ENCODE measurements at places on chromosomes 3 and 15.

DNA sequence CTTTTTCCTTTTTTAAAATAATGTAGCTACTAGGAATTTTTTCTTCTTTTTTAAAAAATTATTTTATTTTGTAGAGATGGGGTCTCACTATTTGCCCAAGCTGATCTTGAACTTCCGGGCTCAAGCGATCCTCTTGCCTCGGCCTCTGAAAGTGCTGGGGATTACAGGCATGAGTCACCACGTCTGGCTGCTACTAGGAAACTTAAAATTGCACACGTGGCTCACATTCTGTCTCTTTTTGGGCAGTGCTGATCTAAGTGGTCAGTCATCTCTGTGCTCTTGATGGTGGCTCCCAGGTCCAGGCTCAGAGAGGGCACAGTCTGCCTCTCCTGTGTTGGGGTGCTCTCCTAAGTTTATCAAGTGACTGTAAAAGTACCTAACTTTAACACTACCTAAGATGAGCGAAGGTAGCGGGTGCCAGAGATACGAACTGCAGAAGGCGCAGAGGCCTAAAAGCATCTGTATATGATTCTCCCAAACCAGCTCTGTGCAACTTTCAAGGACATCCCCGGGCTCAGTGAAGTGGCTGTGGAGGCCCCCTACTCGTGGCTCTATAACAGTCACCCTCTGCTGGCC lies 52.9 kb upstream of the SEC13 start:
- DNase-seq = no peak

- no peak for DNase-seq
These were observed 137.3 kb downstream of the MECOM start for GRCh38 chr3:169526246-169526645.

GRCh38 chr3:95711789-95712188 lies 1102.6 kb upstream of the EPHA6 start:
- DNase-seq = no peak

DNA sequence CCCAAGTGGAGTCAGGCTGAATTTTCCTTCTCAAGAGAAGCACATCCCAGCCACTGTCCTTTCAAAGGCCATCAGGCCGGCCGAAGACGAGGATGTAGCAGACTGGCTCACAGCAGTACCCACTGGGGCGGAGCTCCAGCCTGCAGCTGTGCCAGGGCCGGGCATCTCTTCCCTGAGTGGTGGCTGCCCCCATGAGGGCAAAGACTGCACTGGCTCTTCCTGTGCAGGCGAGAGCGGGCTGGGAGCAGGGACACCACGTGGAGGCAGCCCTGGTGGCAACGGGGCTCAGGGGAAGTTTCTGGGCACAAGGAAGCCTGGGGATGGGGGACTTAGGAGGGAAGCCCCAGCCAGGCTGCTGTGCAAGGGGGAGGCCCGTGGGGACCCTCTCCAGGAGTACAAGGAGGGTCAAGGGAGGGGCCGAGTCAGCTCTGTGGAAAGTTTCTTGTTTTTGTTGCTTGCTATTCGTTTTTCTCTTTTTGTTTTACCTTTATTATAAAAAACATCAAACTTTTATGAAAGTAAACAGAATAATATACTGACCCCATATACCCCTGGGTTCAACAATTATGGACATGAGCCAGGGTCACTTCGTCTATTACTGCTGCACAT lies 66.1 kb downstream of the RPN1 start:
- peak; percentile 62 for DNase-seq

- no peak for DNase-seq
These were observed 2.9 kb downstream of the RAB43 start for GRCh38 chr3:129118745-129119144.

DNA sequence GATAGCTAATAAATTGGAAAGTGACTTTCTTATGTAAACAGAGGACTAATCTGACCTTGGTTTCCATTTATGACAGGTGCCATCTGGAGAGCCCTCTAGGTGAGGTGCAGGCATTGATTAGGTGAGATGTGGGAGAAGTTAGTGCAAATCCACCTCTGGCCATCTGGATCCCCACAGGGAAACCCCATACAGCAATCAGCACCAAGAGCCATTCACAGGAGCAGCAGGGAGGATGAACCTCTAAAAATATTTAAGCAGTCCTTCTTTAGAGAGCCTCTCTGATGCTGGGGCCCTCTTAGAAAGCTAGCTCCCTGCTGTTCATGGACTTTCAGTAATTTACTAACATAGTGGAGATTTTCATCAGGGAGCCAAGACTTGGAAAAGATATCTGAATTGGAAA lies 69.3 kb downstream of the CLSTN2 start:
- no peak for DNase-seq

GRCh38 chr15:99324082-99324620 lies 72.9 kb downstream of the LRRC28 start:
- DNase-seq = no peak

DNA sequence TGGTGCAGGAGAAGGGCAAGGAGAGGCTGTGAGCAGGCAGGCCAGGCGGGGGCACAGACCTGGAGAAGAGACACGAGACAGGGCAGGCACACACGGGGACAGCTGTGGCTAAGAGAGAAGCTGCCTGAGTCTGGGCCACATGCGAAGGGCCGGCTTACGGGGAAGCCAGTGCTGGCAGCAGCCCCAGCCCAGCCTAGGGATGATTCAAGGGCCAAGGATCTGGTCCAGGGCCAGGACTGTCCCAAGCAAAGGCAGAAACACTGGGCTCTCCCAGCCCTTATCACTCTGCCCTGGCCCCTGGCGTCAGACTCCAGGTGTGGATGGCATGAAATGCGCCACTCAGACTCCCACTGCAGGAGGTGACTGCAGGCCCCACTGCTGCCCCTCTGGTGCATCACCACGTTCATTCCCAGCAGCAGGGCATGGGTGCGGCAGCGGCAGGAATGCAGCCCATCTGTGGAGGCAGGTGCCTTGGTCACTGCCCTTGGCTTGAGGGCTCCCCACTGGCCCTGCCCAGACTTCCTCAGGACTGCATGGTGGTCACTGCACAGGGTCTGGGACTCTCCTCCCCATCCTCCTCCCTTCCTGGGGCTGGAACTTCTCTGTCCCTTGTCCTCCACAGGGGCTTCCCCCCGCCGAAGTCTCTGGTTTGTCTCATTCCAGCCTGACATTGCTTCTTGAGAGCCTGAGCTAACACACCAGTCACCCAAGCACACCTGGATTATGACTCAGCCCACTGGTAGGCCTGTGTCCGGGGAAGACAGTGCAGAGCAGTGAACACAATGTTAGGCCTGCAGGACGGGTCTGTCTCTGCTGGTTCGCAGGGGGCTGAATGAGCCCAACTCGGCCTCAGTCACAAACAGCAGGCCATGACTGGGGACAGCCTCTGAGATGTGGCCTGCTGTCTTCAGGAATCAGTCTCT lies 69.3 kb downstream of the TBC1D2B start:
- DNase-seq = no peak

GRCh38 chr3:143628971-143629370 lies 219.3 kb downstream of the SLC9A9 start:
- DNase-seq = no peak

- DNase-seq = no peak
These were observed 32.2 kb upstream of the LYZL4 start for GRCh38 chr3:42442640-42443039.

- no peak for DNase-seq
These were observed 205.0 kb downstream of the ADAMTSL3 start for GRCh38 chr15:83858820-83859505.

DNA sequence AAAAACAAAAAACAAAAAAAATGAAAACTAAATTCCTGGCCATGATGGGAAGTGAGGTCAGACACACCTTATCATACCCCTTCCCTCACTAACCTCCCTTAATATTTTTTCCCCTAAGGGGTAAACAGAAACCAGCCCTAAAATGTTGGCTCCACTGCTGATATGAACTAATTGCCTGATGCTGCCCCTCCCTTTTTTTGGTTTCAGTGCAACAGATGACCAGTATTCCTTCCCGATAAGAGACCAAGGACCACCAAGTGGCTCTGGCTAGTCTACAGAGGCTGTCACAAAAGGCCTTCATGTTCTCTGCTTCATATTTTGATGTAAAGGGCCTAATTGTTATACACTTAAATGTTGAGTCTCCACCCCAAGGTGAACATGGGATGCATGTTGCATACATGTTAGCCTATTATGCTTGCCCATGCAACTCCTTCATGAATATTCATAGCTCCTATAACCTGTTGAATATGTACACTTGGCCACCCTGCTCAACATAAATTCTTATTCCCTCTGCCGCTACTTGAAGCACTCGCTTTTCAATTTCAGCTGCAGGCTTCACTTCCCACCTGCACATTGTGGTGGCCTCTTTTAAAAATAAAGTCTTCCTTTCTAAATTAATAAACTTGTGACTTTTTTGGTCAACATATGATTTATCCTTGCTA lies 12.3 kb upstream of the STAC start:
- no peak for DNase-seq
